ENCODE measurements at places on chromosomes 1 and 21.

DNA sequence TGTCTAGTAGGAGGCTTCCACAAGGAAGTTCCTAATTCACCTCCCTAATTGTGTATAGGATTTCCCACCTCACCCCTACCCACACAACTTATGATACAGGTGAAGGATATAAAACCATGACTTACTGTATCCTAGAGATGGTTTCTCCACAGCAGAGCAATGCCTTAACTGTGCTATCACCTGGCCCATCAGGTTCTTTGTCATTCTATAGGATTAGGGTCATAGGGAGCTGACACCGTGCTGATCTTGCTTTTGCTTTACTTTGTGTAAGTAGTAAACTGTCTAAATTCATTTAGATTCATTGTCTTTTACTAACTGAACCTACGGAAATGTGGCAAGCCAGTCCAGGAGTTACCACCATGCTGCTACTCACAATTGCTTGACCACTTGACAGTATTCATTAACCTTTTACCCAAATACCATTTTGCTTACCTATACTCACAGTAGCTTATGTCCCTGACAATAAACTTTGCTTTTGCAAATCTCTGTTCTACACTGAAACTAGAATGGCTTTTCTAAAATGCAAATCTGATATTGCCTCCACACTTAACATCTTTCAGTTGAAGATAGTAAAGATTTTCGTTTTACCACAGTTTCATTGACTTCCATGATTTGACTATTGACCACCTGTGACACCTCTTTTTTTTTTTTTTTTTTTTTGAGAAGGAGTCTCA lies 147.6 kb downstream of the IFI44 start:
- DNase-seq = no peak

DNA sequence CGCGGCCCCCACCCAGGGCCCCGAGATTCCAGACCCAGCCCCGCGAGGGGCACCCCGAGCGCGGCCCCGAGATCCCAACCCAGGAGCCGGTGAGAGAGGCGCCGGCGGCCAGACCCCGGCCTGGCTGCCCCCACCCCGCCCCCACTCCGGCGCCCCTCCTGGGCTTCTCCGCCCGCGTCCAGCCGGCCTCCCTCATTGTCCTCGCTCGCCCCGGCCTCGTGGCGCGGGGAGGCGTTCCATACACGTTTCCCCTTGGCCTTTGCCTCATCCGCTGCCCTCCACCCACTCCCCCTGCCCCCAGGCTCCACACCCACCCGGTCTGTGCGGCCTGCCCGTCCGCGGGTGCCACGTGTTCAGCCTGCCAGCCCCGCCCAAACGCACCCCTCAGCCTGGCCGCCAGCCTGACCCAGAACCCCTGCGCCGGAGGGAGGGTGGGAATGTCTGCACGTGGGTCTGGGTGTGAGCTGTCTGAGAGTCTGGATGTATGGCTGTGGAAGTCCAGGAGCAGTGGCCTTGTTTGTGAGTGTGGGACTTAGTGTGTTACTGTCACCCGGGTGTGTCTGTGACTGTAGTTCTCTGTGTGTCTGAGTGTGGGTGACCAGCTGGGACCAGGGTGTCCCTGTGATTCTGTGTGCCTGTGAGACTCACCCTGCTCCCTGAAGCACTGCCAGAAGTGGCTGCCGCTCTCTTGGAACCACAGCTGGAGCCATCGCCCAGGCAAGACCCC lies 681 bp downstream of the B4GALT2 start:
- peak; percentile 72 for DNase-seq

- DNase-seq = no peak
Observed at GRCh38 chr1:49190138-49190537, 413.4 kb upstream of the BEND5 start.

DNA sequence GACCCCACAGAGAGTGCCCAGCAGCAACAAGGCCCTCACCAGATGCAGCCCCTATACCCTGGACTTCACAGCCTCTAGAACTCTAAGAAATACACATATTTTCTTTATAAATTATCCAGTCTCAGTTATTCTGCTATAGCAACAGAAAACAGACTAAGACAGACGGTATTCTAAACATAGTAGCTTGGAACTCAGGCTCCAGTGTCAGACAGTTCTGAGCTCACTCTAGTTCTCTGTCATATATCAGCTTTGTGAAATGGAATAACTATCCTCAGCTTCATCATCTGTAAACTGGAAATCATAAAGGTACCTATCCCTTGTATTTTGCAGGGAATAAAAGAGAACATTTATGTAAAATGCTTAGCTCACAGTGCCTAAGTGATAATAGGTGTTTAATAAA lies 127.4 kb downstream of the GLUL start:
- no peak for DNase-seq

DNA sequence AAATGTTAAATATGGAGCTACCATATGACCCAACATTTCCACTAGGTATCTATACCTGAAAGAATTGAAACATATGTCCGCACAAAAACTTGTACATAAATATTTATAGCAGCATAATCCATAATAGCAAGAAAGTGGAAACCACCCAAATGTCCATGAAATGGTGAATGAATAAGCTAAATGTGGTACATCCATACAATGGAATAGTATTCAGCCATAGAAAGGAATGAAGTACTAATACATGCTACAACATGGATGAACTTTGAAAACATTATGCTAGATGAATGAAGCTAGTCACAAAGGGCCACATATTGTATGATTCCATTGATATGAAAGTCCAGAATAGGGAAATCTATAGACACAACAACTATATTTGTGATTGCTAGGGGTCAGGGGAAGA lies 20.0 kb upstream of the BLACAT1 start:
- DNase-seq = no peak

GRCh38 chr21:44778499-44778911 lies 23.1 kb downstream of the UBE2G2 start:
- no peak for DNase-seq

- DNase-seq = no peak
Observed at GRCh38 chr1:210218047-210218446, 14.5 kb upstream of the SERTAD4 start.

DNA sequence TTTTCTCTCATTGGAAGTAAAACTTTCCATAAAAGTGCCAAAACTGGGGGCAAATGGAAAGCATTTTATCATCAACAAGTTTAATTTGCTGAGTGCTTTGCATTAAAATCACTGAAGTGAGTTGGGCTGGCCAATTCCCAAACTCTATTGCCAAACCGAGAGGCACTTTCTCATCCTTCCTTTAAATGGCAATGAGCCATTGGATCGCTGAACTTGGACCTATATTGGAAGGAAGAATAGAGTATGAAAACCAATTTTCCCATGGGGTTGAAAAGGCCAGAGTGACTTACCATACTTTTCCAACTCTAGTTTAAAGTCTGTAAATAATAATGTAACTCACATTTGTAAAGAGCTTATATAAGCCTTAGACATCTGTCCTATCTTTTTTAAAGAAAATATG lies 189.1 kb upstream of the C1orf87 start:
- DNase-seq = no peak

GRCh38 chr1:64471218-64472039 lies 1.5 kb downstream of the CACHD1 start:
- peak; percentile 75 for DNase-seq

GRCh38 chr21:34521561-34521960 lies 9.6 kb upstream of the KCNE1 start:
- no peak for DNase-seq

- peak; percentile 60 for DNase-seq
Observed at GRCh38 chr1:21924503-21925005, 12.6 kb downstream of the HSPG2 start.

GRCh38 chr1:2275796-2276536 lies 47.8 kb downstream of the SKI start:
- peak; percentile 62 for DNase-seq

GRCh38 chr1:155913969-155914757 lies 3.0 kb upstream of the RIT1 start:
- DNase-seq = no peak

DNA sequence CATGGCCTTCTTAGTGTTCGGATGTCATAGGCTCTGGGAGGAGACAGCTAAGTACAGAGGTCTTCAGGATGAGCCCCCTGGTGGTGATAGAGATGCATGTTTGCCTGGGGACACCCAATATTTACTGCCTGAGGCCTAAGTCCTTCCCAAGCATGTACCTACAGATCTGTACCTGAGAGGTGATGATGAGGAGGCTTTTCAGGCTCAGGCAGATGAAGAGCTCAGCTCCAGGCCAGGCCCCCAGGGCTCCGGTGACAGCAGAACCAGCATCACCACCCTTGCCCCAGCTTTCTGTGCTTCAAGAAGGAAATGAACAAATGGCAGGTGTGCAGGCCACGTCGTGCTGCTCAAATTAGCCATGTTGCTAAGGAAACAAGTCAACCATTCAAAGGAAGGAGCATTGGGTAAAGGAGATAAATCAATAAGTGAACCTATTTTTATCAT lies 21.1 kb downstream of the CACNA1E start:
- no peak for DNase-seq

DNA sequence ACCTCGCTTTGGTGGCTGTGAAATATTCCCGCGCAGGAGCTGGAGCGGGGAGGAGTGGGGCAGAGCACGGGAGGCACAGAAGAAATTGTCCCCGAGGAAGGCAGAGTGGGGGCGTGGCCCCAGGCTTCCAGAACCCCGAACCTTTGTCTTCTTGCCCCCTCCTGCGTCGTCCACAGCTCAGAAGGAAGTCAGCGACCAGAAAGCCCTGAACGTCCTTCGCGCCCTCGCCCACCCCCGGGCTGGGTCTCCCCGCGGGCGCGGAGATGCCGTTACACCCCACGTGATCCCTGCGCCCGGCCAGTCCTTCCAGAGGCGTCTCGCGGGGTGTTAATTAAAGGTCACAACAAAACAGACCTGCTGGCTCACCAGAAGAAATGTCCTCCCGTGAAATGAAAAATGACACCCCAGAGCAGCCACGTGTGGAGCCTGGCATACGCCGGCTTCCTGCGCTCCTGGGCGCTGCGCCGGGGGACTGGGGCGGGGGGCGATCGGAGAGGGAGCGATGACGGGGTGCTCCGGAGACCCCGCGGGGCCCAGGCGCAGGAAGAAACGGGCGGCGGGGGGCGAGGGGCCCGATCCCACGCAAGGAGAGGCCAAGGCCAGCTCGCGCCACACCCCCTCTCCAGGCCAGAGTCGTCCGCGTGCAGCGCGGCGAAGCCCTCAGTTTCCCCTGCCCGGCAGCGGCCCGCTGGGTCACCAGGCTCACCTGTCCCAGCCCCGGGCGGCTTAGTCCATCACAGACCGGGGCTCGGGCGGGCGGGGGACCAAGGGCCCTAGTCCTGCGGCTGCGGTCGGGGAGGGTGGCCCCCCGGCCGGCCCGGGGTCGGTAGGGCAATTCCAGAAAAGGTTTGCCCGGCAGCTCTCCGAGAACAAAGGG lies 995 bp upstream of the KIF26B start:
- DNase-seq = no peak

DNA sequence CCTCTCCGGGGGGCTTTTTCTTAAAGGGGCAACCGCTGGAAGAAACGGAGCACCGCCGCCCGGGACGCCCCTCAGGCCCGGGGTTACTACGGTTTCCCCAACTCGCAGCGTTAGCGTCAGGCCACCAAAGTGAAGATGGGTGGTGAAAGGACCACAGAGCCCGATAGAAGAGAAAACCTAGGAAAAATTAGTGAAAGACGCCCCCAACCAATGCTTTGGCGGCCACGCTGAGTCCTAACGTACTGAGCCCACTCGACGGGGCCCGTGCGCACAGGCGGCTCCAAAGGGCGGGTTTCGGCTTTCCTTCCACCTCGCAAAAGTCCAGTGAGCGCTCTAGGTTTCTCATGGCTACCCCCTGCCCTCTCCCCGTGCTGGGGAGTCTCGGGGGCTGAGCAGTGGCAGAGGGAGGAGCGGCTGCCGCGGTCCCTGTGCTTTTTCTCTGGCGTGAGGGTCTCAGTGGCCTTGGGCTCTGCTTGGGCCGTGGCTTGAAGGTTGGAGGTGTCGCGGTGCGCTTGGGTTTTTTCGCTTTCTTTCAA lies 12.2 kb upstream of the SPEN start:
- DNase-seq = peak; percentile 70

DNA sequence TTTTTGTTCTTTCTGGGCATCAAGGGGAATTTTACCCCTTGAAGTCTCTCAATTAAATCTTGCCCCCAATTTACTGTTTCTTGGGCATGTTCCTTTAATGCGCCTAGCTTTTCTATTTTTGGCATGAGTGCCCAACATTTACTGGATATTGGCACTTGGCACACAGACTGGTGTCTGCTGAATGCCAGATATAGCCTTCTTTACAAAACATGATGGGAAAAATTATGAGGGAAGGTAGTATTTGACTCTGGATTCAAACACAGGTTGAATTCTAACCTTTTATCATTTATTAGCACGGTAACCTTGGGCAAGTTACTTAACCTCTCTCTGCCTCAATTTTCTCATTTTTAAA lies 88.3 kb upstream of the GPR52 start:
- DNase-seq = no peak

DNA sequence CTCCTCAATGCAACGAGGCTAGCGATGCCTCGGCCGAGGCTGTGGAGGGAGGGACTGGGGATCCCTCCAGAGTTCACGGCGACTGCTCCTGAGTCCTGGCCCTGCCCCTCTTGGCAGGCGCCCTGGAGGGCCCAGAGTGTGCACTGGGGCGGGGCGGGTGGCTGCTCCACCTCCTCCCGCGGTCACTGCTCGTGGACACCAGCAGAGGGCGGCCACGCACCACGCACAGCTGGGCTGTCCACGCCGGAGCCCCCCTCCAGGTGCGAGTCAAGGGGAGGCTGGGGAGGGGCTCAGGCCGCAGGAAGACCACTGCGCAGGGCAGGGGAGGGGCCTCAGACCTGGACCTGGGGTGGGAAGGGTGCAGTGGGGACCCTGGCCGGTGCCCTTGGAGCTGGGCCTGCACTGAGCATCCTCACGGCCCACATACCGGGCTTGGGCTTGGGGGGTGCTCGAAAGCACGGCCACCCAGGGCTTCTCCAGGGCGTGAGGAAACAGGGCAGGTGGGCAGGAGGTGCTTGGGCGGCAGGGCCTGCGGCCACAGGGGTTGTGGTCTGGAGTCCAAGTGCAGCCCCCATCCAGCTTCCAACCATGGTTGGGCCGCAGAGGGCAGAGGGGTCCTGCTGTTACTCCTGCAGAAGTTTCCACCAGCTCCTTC lies 20.6 kb upstream of the TTC34 start:
- peak; percentile 65 for DNase-seq

- no peak for DNase-seq
Observed at GRCh38 chr21:38753114-38753513, 52.6 kb upstream of the ETS2 start.

DNA sequence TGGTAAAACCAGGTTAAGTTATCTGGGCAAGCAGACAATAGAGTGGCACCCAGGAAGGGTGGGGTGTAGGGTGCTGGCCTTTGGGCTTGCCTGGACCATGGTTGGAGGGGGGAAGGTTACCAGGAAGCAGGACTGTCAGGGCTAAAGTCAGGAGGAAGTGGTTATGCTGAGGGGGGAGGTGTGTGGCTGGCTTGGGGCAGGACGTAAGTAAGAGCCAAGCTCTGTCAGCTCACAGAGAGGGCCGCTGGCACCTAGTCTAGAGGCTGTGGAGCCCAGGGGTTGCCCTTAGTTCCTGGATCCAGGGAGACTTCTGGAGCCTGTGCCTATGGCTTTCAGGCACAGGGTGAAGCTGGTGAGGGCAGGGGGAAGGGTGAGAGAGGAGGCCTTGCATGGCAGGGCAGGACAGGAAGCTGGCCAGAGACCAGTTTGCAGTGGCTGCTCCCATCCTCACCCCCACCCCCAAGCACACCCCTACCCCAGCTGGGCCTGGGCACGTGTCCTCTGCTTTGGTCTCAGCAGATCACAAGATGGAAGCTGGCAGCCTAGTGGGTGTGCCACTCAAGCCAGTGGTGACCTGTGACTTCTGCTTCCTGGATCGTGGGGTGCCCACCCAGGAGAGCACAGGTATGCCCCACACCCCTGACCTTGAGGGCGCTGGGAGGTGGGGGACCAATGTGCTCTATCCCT lies 20.5 kb upstream of the SMYD3 start:
- no peak for DNase-seq

- DNase-seq = no peak
Observed at GRCh38 chr1:40276122-40276521, 18.1 kb downstream of the ZMPSTE24 start.

- no peak for DNase-seq
Observed at GRCh38 chr1:33713058-33713877, 150.6 kb upstream of the HMGB4 start.

Measured in Right ventricle myocardium inferior (tissue), 1 donor.